Calu3 (cell line): ENCODE measurements at places on chromosomes 2 and 18.
A peak's percentile ranks its signal among the peaks of the same experiment; 100 is the strongest.

DNA sequence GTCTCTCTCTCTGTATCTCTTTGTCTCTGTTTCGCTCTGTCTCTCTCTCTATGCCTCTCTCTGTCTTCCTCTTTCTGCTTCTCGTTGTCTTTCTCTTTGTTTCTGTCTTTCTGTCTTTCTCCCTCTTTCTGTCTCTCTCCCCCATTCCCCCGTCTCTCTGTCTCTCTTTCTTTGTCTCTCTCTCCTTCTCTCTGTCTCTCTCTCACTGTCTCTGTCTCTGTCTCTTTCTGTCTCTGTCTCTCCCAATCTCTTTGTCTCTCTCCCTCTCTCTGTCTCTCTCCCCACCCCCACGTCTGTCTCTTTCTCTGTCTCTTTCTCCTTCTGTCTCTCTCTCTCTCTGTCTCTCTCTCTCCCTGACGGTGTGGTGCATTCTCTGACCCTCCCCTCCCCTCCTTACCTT lies 71.9 kb upstream of the ZNF516 start:
- DNase-seq: no peak

DNA sequence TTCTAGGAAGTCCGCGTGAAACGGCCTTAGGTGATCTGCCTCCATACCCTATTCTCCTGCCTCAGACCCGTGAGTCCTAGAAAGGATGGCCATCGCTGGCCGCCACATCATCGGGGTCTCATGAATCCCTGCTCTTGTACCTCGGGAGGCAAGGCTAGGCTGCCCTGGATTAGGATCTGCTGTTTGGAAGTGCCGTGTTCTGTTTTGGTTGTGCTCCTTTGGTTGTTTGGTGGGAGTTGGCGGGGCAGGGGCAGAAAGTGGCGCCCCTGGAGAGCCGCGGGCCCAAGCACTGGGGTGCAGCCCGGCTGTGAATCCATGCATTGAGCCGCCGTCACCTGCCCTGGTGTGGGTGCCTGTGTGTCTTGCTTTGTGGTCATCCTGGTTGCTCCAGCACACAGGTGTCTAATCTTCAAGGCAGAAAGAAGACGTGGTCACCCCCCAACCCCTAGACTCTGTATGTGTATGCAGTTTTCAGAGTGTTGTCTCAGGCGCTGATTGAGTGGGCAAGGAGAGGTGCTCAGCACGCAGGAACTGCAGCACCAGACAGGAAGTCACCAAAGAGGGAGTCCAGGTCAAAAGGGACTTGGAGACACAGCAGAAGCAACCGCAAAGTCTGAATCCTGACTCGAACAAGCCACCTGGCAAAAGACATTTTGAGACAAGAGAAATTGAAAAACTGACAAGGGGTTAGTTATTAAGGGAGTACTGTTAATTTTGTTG lies 80.0 kb upstream of the LDLRAD4 start:
- DNase-seq: no peak

GRCh38 chr2:63791387-63791786 lies 50.3 kb upstream of the UGP2 start:
- DNase-seq: no peak

DNA sequence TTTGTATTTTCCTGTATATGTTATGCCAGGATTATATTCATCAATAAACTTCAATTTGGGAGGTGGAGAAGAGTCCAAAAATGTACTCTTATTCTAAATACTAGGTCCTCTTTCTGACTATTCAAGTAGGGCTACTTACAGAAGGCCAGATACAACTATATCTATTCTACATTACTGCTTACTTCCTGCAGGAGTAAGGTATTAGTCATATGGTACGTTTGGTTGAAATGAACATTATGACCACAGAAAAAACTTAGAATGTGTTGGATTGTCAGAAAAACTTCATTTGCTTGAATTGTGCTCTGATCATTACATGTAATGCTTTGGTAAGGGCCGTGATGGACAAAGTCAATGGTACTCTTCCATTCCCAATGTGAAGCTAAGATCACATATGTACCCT lies 35.0 kb downstream of the STAT4 start:
- no peak for DNase-seq

- DNase-seq: no peak
Measured at GRCh38 chr2:49832555-49832954, 678.2 kb upstream of the FSHR start.

GRCh38 chr2:188726626-188727247 lies 247.4 kb upstream of the COL3A1 start:
- no peak for DNase-seq

GRCh38 chr2:127015106-127015910 lies 91.6 kb downstream of the BIN1 start:
- no peak for DNase-seq

DNA sequence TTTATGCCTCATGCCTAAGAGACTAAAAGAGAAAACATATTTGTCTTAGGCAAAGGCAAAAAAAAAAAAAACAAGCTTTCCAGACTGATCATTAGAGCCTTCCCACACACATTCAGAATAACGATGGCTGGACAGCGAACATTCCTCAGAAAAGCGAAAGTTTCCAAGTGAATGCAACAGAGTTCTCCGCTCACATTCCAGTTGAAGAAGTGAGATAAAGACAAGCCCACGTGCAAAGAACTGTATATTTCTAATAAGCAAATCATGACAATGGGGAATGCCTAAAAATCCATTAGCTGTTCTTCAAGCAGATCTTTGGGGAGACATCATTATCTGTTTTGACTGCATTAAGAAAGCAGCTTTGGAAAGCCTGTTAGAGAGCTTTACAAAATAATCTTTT lies 347.9 kb downstream of the METTL4 start:
- DNase-seq: no peak

- no peak for DNase-seq
Measured at GRCh38 chr2:68216454-68217310, 35.6 kb downstream of the PPP3R1 start.

GRCh38 chr2:62334009-62334408 lies 138.1 kb downstream of the B3GNT2 start:
- DNase-seq: no peak

DNA sequence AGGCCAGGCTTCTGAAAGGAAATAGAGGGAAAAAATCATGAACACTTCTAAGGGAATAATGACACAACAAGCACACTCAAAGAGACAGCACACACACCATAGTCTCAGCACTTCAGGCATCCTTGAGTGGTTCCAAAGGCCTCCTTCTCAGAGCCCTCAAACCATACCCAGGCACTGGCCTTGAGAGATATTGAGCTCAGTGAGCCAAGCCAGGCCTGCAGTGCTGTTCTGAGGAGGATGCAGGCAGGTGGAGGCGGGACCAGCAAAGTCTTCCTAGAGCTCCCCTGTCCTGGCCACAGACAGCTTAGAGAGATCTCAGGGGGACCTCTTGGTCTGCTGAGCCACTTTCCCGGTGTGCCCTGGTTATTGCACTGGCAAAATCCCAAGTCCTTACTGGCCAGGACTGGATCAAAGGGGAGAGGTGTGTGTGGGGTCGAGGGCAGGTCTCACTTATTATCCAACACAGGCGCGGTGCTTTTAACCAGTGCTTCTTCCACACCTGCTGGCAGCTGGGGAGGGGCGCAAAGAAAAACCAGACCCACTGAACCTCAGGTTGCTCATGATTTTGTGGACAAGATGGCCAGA lies 86.8 kb upstream of the HAAO start:
- DNase-seq: no peak

DNA sequence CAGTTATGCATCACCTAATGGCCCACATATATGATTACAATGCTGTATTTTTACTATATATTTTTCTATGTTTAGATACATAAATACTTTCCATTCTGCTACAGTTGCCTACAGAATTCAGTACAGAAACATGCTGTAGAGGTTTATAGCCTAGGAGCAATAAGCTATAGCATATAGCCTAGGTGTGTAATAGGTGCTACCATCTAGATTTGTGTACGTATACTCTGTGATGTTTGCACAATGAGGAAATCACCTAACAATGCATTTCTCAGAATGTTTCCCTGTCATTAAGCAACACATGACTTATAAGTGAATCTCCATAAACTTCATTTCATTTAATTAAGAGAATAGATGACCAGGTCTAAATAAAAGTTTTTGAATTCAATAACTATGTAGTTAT lies 43.5 kb downstream of the SLC38A11 start:
- DNase-seq: no peak

DNA sequence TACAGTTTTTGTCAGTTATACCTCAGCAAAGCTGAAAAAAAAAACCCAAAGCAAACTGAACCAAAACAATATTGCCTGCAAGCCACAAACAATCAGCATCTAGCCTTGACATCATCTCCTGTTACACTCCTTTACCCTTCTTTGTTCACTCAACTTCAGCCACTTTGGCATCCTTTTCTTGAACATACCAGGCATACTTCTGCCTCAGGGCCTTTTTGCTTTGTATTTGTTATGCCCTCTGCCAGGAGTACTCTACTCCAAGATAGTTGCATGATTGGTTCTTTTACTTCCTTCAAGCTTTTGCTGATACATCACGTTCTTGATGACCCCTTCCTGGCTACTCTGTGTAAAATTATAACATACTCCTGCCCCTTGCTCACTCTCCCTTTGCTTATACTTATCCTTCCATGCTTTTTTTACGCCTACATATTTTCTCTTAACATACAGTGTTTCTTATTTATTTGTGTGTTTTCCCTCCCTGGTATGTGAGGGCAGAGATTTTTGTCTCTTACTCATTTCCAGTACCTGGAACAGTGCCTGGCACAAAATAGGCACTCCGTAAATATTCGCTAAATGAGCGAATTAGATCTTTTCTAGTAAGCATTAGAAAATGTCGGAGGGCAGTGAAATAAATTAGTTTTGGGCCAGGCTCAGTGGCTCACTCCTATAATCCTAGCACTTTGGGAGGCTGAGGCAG lies 12.7 kb downstream of the ABI2 start:
- peak; percentile 32 for DNase-seq

GRCh38 chr2:39128919-39129391 lies 8.1 kb upstream of the SOS1 start:
- DNase-seq: no peak

DNA sequence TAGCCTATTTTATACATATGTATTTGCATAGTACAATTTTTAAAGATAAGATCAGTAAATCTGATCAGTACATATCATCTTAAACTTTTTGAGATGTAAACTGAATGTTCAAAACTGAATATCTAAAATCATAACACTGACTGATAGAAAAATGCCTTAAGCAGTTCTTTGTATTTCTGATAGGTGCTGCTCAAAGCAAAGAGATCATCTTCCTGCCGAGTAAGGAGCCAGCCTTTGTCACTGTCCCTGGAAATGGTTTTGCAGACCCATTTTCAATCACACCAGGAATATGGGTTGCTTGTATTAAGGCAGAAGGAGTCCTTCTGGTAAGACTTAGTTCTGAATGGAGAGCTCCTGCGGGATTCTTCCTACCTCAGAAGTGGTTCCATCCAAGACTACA lies 135.0 kb downstream of the LAMA3 start:
- DNase-seq: no peak

DNA sequence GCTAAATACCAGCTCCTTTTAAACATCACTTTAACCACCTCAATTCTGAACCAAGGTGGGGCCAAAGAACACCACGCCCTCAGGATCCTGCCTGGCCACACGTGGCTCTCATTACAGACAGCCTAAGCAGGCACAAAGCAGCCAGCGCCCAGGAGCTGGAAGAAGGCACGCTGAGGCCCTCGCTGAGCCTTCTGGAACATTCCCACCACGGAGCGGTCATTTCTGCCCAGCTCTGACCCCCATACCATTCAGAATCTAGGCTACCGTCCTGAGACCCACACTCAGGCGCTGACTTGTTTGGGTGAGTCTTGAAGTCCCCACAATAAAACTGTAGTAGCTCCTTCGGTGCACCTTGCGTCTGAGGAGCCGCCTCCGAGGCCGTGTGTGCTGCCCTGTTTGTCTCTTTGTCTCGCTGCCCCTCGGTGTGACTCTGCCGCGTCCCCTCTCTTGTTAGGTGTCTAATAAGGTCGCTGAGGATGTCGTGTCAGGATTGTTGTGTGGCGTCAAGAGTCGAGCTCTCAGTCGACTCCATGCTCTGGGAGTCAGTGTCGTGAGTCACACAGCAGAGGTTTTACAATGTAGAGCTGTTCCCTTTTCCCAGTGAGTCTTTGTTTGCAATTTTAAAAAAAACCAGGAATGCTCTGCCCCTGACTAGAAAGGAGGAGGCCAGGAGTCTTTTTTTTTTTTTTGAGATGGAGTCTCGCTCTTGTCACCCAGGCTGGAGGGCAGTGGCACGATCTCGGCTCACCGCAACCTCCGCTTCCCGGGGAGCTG lies 242.4 kb downstream of the KLHL29 start:
- no peak for DNase-seq

DNA sequence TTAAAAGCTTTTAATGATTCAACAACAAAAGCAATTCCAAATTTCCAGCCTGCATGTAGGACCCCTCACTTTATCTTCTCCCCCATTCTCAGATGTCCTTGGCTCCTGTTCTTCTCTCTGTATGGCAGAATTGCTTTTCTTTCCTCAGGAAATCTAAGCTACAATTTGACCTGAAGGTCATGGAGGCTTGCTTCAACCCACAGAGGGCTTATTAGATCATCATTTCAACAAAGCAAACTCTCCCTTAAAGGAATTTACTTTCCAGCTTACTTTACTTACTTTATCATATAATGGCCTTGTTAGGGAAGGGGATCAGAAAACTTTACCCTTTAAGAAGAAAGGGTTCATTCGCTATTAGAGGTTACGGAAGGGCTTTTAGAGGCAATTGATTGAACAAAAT lies 211.5 kb downstream of the RAD51AP2 start:
- no peak for DNase-seq

- peak; percentile 74 for DNase-seq
Measured at GRCh38 chr2:28821295-28821958, 10.8 kb downstream of the SPDYA start.

DNA sequence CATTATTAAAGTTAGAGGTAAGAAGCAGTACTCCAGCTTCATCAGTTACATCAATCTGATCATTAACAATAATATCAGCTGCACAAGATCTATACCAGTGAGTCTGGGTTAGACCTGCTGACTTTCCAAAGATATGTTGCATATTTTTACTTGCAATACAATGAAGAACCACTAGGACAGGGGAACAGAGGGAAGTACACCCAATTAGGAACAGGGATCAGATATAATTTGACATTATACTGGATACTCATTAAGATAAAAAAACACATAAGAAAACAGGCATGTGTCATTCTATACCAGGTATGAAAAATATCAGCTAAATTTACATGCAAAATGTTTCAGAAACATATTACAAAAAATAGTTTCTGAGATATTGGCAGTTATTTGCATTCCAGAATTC lies 995.1 kb upstream of the DDX18 start:
- DNase-seq: no peak

DNA sequence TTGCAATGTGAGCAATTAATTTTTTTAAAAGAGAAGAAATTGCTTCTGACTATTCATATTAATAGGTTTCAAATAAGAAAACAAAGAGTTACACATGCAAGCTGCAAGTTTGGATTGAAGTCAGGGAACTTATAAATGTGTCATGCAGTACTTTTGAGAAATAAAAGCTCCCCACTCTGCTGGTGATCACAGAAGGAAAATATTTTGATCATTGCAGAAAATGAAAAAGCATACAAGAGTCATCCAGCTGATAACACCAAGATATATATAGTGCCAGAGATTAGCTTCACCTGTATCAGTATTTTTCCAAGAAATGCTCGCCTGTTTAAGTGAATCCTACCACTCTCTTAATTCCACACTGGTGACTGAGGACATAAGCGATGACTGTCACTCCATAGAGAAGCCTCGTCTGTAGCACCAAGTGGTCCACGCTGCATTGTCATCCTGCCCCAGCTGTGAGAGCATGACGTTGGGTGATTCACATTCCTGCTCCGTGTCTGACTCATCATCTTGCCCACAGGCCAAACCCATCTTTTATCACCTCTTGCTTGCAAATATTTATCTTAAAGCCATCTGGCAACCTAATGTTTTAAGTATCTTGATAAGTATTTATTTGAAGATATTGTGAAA lies 178.0 kb downstream of the ASXL3 start:
- DNase-seq: peak; percentile 21

- DNase-seq: no peak
Measured at GRCh38 chr18:46629361-46629760, 27.7 kb downstream of the LOXHD1 start.
